ENCODE measurements at places on chromosomes 3 and 15.
A peak's percentile ranks its signal among the peaks of the same experiment; 100 is the strongest.

GRCh38 chr3:88912294-88912877 is 195.0 kb upstream of the EPHA3 start:
- DNase-seq, result no peak

DNA sequence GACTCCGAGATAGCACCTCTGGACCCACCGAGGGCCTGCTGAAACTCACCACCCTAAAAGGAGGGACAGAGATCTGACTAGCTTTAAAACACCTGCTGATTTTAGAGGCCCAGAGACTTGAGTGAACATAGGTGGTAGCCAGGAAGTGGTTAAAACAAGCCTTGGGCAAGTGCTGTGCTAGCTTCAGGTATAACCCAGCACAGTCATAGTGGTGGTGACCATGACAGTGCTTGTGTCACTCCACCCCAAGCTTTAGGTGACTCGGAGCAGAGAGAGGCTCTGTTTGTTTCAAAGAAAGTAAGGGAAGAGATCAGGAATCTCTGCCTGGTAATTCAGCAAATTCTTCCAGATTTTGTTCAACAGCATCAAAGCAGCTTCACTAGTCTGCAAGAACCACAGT is 641.1 kb upstream of the BCHE start:
- no peak for DNase-seq

- no peak for DNase-seq
Observed at GRCh38 chr3:52471371-52472238, 16.2 kb downstream of the NISCH start.

GRCh38 chr3:36211652-36211999 is 168.7 kb upstream of the STAC start:
- DNase-seq, result no peak

- no peak for DNase-seq
Observed at GRCh38 chr3:31472479-31473390, 60.0 kb upstream of the STT3B start.

DNA sequence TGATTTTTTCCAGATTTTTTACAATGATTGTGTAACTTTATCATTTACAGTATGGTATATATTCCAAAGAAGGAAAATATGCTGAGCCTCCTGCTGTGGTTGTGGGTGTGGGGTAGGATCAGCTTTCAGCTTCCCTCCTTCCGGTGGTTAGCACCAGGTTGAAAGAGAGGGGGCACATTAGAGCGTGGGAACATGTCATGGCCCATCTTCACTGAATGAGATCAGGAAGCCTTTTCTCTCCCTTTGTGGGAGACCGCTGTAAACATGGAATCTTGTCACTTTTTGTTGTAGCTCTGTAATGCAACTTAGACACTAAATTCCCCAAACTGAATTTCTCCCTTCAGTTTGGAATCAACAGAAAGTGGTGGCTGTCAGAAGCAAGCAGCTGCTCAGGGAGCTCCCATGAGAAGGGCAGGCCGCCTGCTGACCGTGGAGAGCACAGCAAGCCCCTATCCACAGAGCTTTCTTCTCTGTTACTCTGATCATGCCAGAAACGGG is 86.7 kb upstream of the LIMD1 start:
- DNase-seq, result no peak

GRCh38 chr3:14295801-14296200 is 106.6 kb upstream of the SLC6A6 start:
- DNase-seq, result no peak

GRCh38 chr15:70569091-70569713 is 194.2 kb downstream of the UACA start:
- DNase-seq, result peak; percentile 68

GRCh38 chr15:64426845-64427465 is 33.4 kb upstream of the ZNF609 start:
- DNase-seq, result no peak

DNA sequence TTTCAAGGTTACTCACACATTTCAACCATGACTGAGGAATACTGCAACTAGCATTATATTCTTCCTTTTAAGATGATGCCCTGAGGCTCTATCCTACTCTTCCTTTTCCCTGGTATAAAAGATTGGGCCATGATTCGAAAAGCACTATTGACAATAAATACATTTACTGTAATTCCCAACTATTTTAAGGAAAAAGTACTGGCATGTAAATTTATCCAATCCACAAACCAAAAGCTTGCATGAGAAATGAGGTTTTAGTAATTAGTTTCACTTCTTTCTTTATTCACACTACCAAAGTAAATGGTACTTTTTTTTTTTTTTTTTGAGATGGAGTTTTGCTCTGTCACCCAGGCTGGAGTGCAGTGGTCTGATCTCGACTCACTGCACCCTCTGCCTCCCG is 310.2 kb downstream of the LRRC3B start:
- no peak for DNase-seq

DNA sequence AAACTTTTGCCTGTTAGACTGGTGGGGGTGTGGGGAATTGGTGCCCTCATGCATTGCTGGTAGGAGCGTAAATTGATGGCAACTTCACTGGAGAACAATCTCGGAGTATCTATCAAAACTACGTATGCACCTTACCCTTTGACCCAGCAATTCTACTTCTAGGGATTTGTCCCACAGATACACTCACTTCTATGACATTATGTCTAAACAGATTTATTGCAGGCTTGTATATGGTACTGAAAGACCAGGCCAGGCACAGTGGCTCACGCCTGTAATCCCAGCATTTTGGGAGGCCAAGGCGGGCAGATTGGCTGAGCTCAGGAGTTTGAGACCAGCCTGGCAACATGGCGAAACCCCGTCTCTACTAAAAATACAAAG is 30.3 kb downstream of the PPCDC start:
- no peak for DNase-seq

GRCh38 chr15:74173380-74174218 is at the start of gene ISLR:
TSS of gene ISLR (plus strand) at chr15:74173710. CDS start at chr15:74174859, 1,149 bp downstream.
- no peak for DNase-seq

DNA sequence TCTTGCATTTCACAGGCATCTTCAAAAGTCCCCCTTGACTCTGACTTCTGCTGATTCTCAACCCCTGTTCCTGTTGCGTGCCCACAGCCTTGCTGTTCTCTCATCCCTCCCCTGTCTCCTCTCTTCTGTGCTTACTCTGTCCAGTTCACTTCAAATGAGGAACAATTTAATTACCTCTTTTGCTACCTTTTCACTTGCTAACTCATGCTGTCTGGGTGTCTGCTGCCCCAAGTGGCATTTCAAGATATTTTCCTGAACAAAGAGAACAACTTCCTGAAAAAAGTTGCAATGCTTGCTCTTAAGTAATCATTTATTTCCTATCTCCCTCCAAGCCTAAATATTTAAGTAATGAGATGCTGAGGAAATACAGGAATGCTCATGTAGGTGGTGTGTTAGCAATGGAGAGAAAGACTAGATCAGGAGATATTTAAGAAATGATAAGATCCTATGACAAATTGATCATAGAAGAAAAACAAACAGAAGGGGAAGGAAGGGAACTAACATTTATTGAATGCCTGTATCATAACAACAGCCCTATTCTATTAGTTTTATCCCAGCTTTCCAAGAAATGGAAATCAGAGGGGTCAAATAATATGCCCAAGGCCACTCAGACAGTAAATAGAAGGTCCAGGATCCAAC is 42.2 kb downstream of the SV2B start:
- no peak for DNase-seq

DNA sequence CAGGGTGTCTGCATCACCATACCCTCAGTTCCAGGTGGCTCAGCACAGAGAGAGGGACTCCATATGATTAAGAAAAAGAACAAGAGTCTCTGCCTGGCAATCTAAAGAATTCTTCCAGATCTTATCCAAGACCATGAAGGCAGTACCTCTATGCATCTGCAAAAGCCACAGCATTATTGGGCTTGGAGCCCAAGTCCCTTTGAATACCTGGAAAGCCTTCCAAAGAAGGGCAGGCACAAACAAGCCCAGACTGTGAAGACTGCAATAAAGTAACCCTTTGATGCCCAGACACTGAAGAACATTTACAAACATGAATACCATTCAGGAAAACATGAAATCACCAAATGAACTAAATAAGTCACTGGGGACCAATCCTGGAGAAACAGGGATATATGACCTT is 60.9 kb upstream of the DIPK2A start:
- no peak for DNase-seq

- no peak for DNase-seq
Observed at GRCh38 chr15:40162552-40162951, 1.7 kb downstream of the BUB1B start.

DNA sequence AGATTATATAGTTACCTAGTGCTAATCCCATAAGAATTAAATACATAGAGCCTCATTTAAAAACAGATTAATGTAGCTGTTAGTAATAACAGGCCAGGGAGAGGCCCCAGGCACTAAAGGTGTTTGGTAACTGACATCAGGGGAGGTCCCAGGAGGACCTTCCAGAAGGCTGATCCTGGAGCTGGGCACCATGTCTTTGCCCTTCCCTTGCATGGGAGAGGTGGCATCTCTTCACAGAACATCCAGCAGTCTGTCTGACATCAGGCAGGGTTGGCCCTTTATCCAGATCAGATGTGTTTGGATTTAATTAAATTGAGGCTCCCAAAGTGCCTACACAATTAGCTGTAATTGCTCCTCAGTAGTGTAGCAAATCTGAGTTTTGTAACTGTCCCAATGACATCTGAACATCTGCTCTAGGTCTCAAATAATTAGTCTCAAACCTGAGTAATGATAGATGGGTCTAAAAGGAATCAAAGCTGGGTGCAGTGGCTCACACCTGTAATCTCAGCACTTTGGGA is 53.0 kb downstream of the RLBP1 start:
- DNase-seq, result no peak

- no peak for DNase-seq
Observed at GRCh38 chr3:174531262-174531982, 327.7 kb upstream of the NAALADL2 start.

DNA sequence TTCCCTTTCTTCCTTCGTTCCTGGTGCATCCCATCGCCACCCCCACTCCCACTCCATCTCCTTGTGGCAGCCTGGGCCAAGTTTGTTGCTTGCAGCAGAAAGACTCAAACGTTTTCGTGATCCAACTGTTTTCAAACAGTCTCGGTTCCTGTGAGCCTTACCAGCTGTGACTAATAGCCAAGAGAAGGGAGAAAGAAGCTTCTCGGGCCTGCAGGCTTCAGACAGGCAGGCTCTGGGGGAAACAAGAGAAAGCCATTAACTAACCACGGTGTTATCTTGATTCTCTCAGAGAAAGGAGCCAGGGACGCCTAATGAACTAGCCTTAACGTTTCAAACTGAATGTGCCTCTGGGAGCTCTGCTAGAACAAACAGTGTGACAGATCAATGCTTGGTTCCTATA is 742.0 kb downstream of the NR2F2 start:
- DNase-seq, result no peak

DNA sequence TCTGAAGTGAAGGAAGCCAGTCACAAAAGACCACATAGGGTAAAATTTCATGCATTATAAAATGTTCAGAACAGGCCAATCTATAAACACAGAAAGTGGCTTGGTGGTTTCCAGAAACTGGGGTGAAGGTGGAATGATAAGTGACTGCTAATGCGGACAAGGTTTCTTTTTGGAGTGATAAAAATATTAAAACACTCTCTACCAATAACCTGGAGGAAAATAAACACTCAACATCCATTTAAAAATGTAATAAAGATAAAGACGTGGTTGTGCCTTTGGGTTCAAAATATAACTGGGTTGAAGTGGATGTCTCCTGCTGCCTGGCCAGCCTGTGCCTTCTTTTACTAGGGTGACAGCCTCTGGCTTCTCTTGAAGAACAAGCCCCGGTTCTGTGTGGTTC is 70.9 kb upstream of the GCNT3 start:
- no peak for DNase-seq

GRCh38 chr3:152402695-152403451 is 134.1 kb downstream of the MBNL1 start:
- DNase-seq, result no peak

DNA sequence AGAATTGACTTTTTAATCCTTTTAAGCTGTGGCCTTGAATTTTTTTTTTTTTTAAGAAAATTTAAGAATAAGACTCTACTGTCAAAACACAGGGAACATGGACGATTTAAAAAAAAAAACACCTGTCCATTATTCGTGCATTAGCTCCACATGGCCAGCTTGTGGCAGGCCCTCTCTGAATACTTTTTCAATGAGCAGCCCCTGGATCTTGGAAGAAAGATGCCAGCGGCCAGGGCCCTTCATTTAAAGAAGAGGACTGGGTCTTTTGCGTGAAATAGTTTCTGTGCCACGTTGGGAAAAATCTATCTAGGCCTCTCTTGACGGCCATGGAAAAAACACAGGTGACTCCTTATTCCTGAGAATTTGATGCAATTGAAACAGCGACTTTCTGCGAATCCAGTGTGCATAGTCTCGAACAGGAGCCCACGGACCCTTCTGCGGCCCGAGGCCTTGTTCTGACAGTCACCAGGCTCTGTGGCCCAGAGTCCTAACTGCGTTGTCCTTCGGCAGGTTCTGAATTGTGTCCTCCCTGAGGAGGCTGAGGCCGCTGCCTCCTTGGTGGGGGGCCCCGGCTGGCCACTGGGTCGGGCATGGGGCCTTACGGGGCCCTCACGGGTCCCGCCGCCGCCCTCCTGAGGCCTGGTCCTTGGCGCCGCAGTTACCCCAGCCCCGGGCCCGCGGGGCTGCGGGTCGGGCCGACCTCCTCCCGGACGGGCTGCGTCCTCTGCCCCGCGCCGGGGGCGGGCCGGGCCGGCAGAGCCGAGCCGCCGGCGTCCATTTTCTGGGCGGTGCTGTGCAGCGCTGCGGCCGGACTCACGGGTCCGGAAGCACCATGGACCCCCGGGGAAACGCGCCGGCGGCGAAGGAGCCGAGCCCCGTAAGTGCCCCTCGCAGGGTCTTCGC is 33.5 kb downstream of the ZBTB38 start:
- DNase-seq, result no peak

GRCh38 chr3:171851660-171852058 is 8.5 kb downstream of the TMEM212 start:
- DNase-seq, result no peak

DNA sequence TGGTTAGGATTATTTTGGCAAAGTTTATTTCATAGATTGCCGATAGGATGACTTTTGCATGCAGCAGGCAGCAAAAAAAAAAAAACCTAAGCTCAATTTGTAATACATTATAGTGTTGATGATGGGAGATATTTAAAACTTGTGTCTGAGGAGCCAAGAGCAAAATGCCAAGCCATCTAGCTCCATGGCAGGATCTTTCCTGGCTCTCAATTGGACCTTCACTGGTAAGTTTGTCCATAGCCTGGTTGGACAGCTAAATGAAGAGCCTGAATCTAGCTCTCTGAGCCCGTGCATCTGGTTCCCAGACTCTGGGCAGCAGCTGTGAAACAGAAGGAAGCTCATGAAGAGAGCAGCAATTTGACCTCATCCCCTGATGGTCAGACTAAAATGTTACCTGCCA is 17.5 kb downstream of the STAC start:
- peak; percentile 96 for DNase-seq

- DNase-seq, result no peak
Observed at GRCh38 chr3:3825035-3825434, 25.8 kb downstream of the LRRN1 start.
